ENCODE measurements at places on chromosomes 12 and 14.

DNA sequence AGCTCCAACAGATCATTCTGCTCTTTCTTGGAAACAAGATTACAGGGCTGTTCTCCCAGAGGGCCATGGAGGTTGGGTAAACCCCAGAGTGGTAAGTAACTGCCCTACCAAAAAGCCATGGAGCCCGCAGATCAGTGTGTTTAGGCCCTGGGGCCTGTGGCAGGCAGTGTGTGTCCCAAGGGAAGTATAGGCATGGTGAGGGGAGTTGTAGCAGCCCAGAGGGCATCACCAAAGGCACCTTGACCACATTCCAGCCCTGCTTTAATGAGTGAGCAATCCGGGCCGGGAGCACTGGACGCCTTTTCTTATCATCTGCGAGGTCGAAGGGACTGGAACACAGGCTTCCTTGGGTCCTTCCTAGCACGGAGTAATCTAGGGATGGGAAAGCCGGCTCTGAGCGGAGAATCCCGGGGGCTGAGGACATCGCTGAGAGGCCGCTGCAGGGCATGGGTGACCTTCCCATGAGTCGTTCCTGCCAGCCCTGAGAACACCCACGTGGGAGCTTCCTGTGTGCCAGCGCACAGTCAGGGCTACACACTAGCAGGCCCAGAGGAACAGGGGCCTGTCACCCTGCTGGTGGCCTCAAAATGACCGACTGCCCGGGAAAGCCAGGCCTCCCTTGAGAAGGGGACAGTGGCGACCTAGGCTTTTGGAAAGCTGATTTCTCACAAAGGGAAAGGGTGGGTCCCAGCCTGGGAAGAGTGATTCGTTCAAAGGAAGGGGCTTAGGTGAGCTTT is 91.3 kb downstream of the NINJ2 start:
- no peak for DNase-seq

DNA sequence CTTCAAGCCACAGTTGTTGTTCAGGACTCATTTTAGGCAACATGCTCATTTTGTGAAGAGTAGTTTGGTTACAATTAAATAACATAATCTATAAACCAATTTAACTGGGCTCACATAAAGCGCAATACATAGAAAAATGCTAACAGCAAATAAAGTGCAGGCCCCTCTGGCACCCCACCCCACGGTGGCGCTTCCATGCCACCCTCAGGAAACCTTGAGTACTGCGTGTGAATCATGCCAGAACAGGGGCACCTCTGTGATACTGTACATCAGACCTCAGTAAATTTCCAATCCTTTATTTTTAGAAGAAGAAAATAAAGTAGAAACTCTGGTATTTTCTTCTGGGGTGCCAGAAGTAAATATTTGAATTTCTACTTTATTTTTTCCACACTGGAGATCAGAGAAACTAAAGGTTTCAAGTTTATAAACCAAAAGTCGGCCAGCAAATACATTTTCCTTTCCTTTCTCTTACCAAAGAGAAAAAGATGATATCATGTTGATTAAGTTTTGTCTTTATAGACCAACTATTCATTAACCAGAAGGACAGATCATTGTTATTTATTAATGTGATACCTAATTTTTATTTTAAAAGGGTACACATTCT is 316.8 kb downstream of the PAWR start:
- DNase-seq = peak; percentile 10

DNA sequence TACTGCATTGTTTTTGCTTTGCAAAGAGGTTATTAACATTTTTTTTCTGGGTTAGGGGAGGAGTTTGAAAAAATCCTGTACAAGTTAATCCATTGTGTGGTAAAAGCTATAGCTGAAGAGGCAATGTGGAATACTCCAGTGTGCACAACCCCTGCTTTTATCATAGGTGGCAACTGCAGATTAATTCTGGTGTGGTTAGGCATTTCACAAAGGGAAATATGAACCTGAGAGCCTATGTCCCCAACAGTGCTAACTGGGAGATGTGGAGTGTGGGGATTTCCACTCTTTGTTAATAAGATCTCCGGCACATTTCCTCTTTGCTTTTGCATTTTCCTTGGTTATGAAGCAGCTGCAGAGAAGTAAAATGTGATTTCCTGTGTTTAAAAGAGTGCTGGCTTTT is 33.6 kb downstream of the PRORP start:
- no peak for DNase-seq

GRCh38 chr12:13425766-13426165 is 229.2 kb downstream of the EMP1 start:
- no peak for DNase-seq

DNA sequence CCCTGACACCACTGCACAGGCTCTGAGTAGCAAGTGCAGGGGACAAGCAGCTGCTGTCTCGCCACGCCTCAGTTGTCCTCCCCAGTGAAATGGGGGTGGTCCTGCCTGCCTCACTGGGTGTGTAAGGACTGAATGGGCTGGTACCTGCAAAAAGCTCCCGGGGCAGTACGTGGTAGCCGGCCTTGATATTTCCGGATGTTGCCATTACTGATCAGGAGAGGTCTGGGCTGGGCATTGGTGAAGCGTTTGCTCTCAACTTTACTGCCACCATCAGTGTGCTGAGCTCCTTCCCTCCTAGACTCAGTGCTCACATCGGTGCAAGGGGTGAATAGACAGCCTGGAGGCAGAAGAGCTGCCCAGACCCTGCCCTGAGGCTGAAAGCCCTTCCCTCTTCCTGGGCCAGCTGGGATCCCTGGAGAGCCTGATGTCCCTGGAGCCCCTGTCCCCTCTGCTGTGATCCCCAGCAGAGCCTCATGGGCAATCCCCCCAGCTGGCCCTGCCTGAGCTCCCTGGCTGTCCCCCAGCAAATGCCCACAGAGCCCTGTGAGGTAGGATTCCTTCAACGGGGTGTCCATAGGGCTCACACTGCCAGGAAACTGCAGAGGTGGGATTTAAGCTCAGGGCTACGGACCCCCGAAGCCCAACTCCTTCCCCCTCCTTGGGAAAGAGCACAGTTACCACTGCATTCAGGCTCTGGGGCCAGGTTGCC is 18.2 kb downstream of the DIO3 start:
- DNase-seq = no peak

All from stimulated activated CD4-positive, alpha-beta T cell treated with anti-CD3 and anti-CD28 coated beads, Interleukin-1b, Interleukin-23, amount 100 ng/mL, for 48 hours (primary cell).